ENCODE measurements at places on chromosomes 6 and 20.

DNA sequence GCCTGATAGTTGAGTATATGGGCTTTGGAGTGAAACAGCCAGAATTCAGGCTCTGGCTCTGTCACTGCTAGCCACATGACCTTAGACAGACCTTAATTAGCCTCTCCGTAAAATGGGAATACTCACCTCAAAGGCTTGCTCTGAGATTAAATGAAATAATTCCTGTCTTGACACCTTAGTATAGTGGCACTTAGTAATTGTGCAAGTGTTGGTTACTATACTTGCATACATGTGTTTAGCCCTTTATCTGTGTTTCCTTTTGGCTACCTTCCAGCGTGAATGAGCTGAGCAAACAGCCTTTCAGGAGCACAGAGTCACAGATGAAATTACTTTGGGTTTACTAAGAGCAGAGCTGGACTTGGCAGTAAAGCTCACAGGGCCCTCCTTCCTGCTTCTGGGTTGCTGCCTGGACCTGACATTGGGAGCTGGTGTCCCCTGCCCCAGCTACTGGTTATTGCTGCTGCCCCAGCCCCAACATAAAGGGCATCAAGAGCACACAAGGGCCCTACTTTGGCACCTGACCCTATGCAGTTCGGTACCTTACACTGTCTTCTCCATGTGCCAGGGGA lies 32.8 kb downstream of the CD164 start:
- DNase-seq = no peak

DNA sequence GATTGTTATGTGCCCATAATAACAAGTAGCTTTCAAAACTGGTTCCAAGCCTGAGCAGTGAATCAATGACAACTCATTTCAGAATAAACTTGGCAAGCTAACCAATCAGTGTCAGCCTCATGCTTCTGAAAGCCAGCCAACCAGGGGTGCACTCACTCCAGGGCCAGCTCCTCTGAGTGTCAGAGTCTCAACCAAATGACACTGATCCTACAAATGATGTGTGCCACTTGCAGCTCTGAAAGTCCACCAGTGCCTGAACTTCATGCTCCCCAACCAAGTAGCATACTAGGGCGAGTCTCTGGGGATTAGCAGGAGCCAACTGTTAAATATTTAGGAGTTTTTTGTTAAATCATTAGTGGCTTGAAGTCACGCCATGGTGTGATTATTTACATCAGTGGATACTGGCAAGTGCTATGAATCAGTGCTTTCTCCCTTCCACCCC lies 4.5 kb downstream of the IYD start:
- no peak for DNase-seq

DNA sequence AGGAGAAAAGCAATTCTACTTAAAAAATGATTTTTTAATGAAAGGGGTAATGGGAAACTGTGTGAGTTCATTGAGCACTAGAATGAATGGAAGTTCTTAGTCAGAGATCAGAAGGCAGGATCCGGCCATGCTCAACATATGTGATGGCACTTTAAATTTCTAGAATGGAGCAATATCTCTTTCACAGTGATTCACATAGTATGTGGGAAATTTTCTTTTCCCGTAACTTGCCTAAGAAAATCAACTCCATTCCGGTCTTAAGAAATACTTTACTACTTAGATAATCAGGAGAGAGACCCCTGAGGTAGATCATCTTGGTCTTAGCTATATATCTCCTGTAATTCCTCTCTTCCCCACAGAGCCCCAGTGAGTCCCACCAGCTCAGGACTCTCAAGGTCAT lies 131.8 kb downstream of the SCML4 start:
- DNase-seq = no peak

DNA sequence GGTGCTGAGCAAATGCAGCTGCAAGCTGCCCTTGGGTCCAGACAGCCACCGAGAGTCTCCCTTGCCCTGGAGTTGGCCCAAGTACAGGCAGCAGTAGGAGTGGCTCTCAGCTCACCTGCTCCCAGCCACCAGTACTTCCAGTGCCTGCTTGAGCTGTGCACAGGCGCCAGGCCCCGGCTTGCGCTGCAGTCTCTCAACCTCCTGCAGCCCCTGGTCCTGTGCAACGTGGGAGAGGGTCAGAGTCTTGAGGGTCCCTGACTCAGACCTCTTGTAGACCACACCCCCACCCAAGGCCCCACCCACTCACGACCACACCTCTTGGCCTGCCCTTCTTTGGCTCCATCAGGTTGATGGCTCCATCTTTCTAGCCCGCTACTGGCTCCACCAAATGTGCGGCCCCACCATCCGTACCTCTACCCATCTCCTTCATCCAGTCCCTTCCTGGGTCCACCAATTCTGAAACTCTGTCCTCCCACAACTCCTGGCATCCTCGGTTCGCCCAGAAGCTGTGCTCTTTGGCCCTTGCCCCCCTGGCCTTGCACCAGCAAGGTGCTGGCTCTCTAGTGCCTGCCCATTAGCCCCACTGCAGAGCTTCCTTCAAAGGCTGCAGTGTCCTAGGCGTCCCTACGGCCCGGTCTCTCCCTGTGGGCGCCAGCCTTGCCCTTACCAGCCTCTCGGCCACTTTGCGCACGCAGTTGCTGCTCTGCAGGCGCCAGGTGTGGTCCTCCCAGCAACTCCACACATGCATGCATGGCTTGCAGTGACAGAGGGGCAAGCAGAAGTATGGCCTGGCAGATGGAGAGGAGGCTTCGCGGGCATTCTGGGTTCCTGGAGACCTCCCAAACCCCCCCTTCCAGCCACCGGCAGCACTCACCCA lies 16.5 kb upstream of the SPAG4 start:
- no peak for DNase-seq

DNA sequence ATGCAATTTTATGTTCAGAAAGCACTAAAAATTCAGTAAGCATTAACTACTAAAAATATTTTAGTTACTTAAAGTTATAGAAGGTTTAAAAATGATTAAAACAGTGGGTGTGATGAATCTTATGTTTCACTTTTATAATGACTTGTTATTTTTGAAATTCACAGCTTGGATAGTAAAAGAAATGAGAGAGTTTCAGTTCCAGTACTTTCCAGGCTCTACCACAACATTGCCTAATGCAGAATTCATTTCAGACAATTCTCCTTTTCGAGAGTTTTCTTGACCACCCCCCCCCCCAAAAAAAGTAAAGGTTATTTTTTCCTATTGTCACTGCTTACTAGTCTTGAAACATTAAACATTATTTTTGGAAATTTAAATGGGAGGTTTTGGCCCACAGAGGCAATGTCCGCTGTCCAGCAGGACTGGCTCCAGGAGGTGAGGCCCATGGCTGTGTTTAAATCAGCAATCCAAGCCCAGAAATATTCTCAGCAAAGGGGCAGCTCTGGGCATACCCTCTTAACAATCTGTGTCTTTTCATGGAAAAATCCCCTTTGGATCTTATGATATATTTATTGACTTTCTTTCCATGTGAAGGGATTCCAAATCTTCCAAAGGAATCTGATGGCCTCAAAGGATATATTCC lies 519.9 kb downstream of the MAFB start:
- no peak for DNase-seq

DNA sequence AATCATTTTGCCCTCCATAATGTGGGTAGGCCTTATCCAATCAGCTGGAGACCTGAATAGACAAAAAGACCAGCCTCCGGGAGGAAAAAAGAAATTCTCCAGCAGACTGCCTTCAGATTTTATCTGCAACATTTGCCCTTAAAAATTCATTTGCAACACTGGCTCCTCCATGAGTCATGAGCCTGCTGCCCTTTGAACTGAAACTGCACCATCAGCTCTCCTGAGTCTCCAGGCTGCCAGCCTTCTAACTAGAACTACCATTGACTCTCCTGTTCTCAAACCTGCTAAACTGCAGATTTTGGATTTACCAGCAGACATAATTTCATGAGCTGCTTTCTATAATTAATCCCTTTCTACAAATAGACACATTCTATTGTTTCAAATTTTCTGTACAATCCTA lies 223.9 kb upstream of the THEMIS start:
- DNase-seq = no peak

GRCh38 chr6:73231986-73232391 lies 6.7 kb upstream of the KHDC1L start:
- DNase-seq = no peak

- DNase-seq = no peak
Measured at GRCh38 chr6:80449726-80450125, 343.3 kb downstream of the BCKDHB start.

- peak; percentile 7 for DNase-seq
Measured at GRCh38 chr20:24100370-24101011, 111.9 kb upstream of the GGTLC1 start.

DNA sequence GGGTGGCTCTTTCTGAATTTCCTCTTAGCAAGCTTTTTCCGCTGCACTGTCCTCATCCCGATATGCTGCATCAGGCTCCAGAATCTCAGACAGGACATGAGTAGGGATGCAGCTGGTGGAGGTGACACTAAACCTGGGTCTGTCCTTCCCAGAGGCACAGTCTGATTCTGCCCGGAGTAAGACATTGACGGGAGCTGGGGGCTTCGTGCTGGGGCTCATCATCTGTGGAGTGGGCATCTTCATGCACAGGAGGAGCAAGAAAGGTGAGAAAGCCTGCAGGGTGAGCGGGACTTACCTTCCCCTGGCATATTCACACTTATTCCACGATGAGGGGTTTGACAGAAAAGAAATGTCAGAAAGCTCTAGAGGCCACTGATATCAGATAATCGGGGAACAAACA lies 9.8 kb downstream of the HLA-DPB1 start:
- DNase-seq = no peak

- DNase-seq = no peak
Measured at GRCh38 chr6:118932421-118932820, 2.5 kb downstream of the MCM9 start.

DNA sequence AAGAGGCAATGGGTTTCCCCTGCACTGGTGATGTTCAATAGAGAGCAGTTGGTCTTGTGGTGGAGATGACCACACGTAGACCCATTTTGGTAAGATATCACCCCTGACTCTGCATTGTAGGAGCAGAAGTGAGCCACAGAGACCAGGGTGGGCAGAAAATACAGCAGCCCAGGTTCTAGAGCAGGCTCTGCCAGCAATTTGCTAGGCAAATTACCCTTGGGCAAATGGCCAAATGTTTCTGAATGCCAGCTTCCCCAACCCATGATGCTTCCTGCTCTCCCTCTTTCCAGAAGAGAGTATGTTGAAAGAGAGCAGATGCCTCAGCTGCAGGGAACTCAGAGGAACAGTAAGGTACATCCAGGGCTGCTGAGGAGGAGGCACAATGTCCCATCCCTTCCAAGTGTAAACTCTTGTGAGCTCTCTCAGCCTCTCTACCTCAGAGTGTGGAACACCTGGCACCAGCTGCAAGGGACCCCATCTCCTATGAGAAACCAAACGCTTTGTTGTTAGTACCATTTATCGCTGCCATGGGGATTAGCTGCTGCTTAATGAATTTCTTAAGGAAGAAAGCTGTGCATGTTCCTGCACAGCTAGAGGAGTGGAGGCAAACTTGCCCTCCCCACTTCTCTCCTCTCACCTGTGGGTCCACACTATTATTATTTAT lies 317.5 kb upstream of the MOCS1 start:
- no peak for DNase-seq

DNA sequence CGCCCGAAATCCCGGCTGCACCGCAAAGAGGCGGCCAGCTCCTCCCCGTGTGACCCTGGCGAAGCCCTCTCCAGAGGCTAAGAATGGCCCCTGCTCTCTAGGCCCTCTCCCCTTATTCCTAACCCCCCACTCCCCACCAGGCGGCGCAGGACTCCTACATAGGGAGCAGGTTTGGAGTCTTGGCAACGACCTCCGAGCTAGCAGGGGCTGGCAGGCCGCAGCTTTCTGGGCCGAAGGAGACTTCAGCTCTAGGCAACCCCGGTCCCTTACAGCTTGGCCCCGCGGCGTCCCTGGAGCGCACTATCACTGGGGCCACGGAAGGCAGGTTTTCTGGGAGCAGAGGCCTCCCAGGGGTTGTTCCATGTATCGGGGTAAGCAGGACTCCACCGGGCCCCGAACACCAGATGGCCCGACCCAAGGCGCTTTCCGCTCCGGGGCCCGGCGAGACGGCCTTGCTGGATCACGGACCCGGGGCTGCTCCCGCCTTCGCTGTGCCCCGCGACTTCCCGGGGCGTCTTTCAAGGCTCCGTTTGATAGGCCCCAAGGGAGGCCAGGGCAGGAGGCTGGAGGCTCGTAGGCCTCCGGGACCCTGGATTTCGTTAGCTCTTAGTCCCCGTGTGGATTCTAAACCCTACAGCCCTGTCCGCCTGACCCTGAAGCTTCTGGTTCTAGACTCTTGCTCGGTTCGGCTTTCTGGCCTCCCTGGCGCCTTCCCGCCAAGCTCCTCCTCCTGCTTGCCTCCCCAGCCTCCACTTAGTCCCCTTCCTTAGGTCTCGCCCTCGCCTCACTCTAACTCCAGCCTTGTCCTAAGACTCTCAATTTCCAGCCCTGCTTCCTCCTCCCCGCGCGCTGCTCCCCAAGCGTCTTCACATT lies 1.9 kb downstream of the SLC32A1 start:
- DNase-seq = no peak

- DNase-seq = no peak
Measured at GRCh38 chr6:3943331-3943765, 94.2 kb downstream of the FAM50B start.

DNA sequence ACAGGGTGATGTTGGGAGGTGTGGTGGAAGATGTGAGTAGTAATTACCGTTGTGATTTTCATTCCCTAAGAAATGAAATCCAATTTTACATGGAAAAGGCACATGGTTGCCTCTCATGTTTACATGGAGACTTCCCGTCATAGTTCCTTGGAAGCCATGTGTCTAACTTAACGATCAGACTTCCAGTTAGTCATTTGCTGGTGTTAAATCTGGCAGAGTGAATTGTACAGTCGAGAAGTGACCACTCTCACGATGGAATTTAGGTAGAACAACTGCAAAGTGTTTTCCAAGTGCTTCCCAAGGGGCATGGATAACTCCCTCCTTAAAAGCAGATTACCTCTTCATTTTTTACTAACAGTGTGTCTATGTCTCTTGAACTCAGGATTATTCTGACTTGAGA lies 145.8 kb upstream of the CCN2 start:
- no peak for DNase-seq

DNA sequence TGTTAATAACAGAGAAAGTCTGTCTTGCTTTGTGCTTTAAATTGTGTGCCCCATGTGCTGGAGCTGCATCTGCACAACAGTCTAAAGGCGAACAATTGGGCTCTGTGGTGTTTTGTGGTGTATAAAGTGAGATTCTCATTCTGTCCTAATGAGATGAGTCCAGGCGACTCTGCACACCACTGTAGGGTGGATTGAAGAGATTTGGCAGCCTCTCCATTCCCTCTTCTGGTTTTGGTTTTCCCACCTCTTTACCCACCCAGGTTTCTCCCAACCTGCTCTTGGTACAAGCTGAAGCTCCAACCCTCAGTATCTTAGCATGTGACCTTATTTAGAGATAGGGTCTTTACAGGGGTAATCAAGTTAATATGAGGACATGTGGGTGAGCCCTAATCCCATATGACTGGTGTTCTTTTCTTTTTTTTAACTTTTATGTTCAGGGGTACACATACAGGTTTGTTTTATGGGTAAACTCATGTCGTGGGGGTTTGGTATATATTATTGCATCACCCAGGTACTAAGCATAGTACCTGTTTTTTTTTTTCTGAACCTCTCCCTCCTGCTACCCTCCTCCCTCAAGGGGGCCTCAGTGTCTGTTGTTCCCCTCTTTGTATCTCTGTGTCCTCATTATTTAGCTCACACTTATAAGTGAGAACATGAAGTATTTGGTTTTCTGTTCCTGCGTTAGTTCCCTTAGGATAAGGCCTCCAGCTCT lies 217.6 kb upstream of the DTNBP1 start:
- no peak for DNase-seq

GRCh38 chr6:75266716-75267291 lies 17.8 kb downstream of the TMEM30A start:
- DNase-seq = no peak

GRCh38 chr20:50227506-50227905 lies 36.9 kb downstream of the CEBPB start:
- no peak for DNase-seq

Data from stimulated activated CD8-positive, alpha-beta memory T cell treated with anti-CD3 and anti-CD28 coated beads, Interleukin-4, amount 100 ng/mL, for 4 hours (primary cell).